ENCODE measurements at places on chromosomes 2 and 18.
A peak's percentile ranks its signal among the peaks of the same experiment; 100 is the strongest.

- no peak for DNase-seq
Observed at GRCh38 chr2:149808556-149808955, 221.0 kb upstream of the MMADHC start.

DNA sequence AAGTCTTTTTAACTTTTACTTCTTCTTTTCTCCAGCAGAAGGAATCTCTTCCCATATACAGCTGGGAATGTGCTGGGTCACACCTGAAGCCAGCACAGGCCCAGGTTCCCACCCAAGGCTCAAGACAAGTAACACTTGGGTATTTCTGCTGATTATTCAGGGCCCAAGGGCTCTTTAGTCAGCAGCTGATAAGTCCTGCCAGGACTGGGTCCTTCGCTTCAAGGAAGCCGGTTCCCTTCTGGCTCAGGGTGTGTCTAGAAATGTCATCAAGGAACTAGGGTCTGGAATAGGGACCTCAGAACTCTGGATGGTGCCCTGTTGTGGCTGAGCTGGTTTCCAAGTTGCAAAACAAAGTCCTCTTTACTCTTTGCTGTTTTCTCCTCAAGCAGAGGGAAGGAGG lies 27.0 kb upstream of the SERPINB2 start:
- DNase-seq, result no peak

DNA sequence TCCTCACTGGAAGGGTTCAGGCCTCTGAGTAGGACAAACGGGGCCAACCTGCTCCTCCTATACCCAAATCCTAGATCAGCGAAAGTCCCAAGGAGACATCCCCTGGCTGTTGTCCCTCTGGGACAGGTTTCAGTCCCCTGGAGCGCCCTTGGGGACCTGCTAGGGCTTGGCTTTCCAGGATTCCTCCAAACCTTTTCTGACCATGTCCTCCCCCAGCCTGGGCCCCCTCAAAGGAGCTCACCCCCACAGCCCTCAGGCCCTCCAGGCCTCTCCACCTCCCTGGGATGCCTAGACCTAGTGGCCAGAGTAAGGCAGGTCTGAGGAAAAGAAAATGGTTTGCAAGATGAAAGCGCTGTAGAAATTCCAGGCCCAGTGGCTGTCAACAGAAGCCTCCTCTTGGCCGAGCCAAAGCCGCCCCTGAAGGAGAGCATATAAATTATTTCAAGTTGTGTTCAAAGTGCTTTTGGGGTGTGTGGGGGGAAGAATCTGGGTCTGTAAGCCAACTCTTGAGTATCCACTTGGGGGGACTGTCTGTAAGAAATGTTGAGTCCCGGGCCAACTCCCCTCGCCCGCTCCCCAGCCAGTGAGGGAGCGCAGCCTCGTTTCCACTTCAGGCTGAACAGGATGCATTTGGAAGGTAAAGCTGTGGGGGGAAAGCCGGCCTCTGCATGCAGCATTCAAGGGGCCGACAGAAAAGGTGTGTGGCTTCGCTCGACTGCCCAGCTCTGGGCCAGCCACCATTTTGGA lies 158.6 kb downstream of the DYSF start:
- no peak for DNase-seq

DNA sequence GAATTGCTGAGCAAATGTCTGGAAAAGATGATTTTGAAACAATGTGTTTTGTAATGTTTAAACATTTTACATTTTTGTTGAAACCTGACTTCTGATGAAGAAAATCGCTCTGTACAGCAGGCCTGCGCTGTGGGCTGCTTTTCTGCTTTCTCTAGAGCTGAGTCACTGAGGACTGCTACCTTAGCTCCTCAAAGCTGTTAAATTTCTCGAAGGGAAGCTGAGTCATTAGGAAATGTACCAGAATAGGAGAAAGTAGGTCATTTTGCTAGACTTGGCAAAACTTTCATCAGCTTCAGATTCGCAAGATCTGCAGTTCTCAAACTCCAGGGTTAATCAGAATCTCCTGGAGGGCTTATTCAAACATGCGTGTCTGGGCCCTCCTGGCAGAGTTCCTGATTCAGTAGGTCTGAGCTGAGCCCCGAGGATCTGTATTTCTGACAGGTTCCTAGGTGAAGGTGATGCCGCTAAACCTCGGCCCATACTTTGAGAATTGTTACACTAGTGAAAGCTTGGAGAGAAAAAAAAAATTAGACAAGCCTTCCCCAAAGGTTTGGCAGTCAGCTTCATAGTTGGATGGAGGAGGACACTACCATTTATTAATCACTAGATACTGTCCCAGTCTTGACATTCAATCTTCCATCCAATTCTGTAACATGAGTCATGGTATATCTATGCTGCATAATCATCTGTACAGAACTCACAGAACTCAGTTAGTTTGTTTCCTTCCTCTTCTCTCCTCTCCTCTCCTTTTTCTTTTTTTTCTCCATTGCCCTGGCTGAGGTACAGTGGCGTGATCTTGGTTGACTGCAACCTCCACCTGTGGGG lies 297.6 kb downstream of the PARD3B start:
- peak; percentile 71 for DNase-seq

DNA sequence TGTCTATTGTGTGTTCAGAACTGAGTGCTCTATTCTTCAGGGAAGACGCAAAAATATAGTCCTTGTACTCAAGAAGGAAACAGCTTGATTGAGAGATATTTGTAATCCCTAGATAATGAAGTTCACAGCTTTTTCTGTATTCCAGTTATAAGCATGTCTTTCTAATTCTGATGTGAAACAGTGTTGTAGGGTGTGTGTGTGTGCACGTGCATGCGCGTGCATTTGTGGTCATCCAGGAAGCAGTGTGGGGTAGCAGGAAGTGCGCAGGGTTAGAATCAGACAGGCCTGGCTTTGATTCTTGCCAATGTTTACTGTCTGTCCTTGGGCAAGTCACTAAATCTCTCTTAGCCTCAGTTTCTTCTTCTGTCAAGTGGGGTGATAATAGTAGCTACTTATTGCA lies 87.9 kb downstream of the NPAS2 start:
- no peak for DNase-seq

DNA sequence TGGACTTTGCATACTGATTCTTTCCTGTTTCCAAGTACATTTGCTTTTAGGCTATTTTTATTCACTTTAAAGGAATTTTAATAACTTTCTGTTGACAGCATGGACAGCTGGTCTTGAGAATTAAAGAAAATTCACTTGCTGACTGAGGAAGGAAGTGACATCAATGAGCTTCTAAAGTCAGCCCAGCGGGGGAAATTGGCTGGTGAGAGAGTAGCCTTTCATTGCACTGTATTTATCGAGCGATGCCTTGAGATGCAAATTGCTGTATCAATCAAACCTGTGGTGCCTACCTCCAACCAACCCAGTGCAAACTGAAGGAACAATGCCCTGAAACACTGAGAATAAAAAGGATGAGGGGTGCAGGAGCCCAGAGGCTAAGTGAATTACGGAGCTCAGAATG lies 91.4 kb upstream of the AQP4 start:
- no peak for DNase-seq

- no peak for DNase-seq
Observed at GRCh38 chr2:216539120-216539519, 40.5 kb downstream of the RPL37A start.

DNA sequence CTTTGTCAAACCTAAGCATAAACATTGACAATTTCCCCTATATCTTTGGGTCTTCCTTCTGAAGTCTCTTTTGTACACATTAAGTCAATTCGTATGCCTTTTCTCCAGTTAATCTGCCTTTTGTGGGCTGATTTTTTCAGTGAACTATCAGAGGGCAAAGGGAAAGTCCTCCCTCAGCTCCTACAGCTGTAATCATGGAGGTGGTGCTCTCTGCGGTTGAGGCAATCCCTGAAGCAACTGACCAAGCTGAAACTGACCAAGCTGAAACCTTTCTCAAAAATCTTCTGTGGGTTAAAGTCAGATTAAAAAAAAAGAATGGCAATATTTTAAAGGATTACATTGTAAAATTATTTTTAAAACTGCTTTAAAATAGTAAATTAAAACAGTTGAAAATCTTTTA lies 105.8 kb upstream of the DNAJC10 start:
- DNase-seq, result no peak

GRCh38 chr2:127411653-127412369 lies 6.4 kb upstream of the PROC start:
- DNase-seq, result no peak

DNA sequence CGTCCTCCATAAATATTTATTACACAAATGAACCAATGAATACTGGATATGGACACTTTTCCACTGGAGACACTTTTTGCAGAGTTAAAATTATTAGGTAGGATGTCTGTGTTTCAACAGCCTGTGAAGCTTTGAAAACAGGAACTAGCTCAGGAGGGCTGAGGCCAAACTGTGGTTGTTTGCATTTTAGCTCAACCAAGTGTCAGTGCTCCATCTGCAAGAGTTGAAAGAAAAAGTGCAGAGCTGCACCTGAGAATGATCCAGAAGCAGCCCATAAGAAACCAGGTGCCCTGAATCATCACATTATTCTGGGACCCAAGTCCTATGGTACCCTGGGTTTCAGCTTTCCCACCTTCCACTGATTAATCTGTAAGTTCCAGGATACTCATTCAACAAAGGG lies 180.4 kb downstream of the TRIB2 start:
- no peak for DNase-seq
